ENCODE measurements at places on chromosomes 1 and 21.
A peak's percentile ranks its signal among the peaks of the same experiment; 100 is the strongest.

GRCh38 chr1:3415260-3416090 lies 39.0 kb upstream of the ARHGEF16 start:
- H3K27ac ChIP-seq: no peak overlapping the region
- no peaks in the 10 kb centered on the region for H3K36me3 ChIP-seq
- H3K27me3 ChIP-seq: no peaks in the 10 kb centered on the region
- no peaks in the 10 kb centered on the region for H3K4me1 ChIP-seq

DNA sequence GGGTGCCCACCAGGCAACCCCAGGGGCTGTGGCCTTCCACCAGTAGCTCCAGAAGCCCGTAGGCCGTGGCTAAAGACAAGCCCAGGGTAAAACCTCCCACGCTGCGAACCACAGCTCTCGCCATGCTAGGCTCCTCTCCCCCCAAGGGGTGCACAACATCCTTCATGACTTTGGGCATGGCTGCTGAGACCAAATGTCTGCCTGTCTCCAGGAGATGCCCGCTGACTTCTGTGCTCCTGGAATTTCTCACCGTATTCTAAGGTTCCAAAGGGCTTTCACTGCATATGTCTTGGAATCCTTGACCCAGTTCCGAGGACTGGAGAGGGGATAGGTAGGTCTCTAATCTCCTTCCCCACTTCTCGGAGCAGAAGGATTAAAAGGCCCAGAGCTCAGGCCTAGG lies at the start of the genes DCST1 and DCST2:
TSS of gene DCST1 (plus strand) at position 301 of the 400 bp plus-strand sequence. CDS start 213 bp downstream, outside the sequence.
TSS of gene DCST2 (minus strand) at position 258 of the 400 bp plus-strand sequence. CDS start at position 178, 80 bp downstream.
- H3K27me3 ChIP-seq: no peaks in the 10 kb centered on the region
- no peaks in the 10 kb centered on the region for H3K4me1 ChIP-seq
- no peak within 1 kb of the TSS for H3K4me3 ChIP-seq
- no peak within 1 kb of the TSS for H3K27ac ChIP-seq
- H3K36me3 ChIP-seq: no peaks in the 10 kb centered on the region

DNA sequence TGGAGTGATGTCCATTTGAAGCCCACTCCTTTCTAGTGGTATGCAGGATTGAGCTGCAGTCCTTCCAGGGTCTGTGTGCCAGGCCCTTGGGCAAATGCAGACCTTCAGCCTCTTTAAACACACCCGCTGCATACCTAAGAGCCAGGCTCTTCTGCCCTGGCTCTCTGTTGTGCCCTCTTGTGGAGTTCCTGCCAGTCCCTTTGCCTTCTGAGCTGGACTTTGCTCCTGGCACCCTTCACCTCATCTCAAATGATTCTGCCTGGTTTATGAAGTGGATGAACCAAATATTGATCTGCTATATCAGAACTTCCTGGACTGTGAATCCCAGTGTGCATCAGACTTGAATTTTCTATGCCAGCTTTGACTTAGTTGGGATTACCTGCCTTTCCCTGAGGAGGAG lies 158.8 kb downstream of the URB2 start:
- H3K36me3 ChIP-seq: no peaks in the 10 kb centered on the region
- DNase-seq: no peak
- no peak overlapping the region for H3K4me3 ChIP-seq
- no peak overlapping the region for H3K27ac ChIP-seq
- no peaks in the 10 kb centered on the region for H3K4me1 ChIP-seq

DNA sequence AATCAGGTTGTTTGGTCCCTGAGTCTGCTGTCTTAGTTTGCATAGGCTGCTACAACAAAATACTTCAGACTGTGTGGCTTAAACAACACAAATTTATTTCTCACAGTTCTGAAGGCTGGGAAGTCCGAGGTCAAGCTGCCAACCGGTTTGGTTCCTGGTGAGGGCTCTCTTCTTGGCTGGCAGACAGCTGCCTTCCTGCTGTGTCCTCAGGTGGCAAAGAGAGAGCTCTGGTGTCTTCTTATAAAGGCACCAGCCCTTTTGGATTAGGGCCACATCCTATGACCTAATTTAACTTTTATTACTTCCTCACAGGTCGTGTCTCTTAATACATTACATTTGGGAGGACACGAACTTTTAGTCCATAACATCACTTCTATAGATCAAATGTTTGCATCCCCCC lies 89.6 kb upstream of the CD34 start:
- no peak overlapping the region for H3K4me3 ChIP-seq
- no peak for DNase-seq
- peaks cover 4% of the 10 kb centered on the region for H3K4me1 ChIP-seq
- no peaks in the 10 kb centered on the region for H3K27me3 ChIP-seq

GRCh38 chr1:6269296-6269695 lies 8.4 kb upstream of the GPR153 start:
- H3K27ac ChIP-seq: no peak overlapping the region
- no peak for DNase-seq
- H3K4me1 ChIP-seq: peaks cover 10% of the 10 kb centered on the region
- no peak overlapping the region for H3K4me3 ChIP-seq

GRCh38 chr21:46498335-46499050 lies 39.8 kb downstream of the DIP2A start:
- no peak overlapping the region for H3K4me3 ChIP-seq
- no peak for DNase-seq
- no peaks in the 10 kb centered on the region for H3K27me3 ChIP-seq

DNA sequence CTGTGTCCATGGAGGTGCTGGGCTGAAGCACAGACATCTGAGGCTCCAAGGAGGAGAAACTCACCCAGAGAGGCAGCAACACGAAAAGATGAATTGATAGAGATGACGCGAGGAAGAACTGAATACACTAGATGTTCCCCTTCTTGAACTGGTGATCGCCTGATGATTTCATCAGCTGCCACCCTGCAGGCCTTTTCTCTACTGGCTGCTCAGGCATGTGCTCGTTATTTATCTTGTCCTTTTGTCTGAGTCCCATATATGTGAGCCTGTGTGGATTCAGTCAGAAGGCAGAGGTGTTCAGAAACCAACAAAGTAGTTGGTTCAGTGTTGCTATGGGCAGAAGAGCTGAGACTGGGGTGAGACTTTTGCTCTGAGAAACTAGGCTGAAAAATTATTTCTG lies 104.2 kb downstream of the SPATA46 start:
- no peak overlapping the region for H3K27ac ChIP-seq
- no peaks in the 10 kb centered on the region for H3K36me3 ChIP-seq

- H3K27ac ChIP-seq: no peak overlapping the region
- H3K36me3 ChIP-seq: no peaks in the 10 kb centered on the region
- H3K4me1 ChIP-seq: peaks cover 8% of the 10 kb centered on the region
- peaks cover 23% of the 10 kb centered on the region for H3K27me3 ChIP-seq
- DNase-seq: no peak
Observed at GRCh38 chr1:7938070-7938469, 2.6 kb downstream of the TNFRSF9 start.

DNA sequence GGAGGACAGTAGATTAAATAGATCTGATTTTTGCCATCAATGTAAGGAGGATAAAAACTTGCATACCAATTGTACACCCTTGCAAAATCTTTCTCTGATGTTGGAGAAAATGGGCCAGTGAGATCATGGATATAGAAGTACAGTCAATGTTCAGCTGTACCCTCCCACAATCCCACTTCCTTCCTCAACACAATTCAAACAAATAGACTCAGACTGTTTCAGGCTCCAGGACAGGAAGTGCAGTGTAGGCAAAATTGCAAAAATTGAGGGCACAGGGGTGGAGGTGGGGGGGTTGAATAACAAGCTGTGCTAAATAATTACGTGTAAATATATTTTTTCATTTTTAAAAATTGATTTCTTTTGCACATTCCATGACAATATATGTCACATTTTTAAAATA lies 3.9 kb upstream of the IFI44 start:
- no peaks in the 10 kb centered on the region for H3K4me1 ChIP-seq
- H3K36me3 ChIP-seq: no peaks in the 10 kb centered on the region
- no peak overlapping the region for H3K27ac ChIP-seq
- H3K4me3 ChIP-seq: no peak overlapping the region
- no peak for DNase-seq

DNA sequence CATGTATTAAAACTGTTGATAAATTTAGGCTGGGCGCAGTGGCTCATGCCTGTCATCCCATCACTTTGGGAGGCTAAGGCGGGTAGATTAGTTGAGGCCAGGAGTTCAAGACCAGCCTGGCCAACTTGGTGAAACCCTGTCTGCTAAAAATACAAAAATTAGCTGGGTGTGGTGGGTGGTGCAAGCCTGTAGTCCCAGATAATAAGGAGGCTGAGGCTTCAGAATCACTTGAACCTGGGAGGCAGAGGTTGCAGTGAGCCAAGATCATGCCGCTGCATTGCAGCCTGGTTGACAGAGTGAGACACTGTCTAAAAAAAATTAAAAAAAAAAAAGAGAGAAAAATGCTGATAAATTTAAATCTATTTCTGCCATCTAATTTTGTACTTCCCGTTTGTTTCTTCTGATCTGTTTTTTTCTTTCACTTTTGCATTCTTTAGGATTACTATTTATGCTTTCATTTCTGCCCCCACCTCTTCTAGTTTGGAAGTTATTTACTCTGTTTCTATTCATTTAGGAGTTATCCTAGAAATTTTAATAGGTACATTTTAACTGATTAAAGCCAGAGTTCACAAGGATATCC lies 3.2 kb upstream of the DENND1B start:
- DNase-seq: no peak
- H3K4me3 ChIP-seq: no peak overlapping the region
- no peak overlapping the region for H3K27ac ChIP-seq
- peaks cover 2% of the 10 kb centered on the region for H3K27me3 ChIP-seq
- no peaks in the 10 kb centered on the region for H3K36me3 ChIP-seq
- peaks cover 8% of the 10 kb centered on the region for H3K4me1 ChIP-seq

- H3K36me3 ChIP-seq: no peaks in the 10 kb centered on the region
- H3K27me3 ChIP-seq: no peaks in the 10 kb centered on the region
- no peaks in the 10 kb centered on the region for H3K4me1 ChIP-seq
- DNase-seq: no peak
- H3K4me3 ChIP-seq: no peak overlapping the region
- H3K27ac ChIP-seq: no peak overlapping the region
Observed at GRCh38 chr1:150764617-150765101, 919 bp downstream of the CTSS start.

- H3K27me3 ChIP-seq: no peaks in the 10 kb centered on the region
- H3K36me3 ChIP-seq: no peaks in the 10 kb centered on the region
- no peak overlapping the region for H3K27ac ChIP-seq
- H3K4me1 ChIP-seq: 0 out of 2 replicates have a peak, but pooled peaks cover 1% of the 10 kb centered on the region
Observed at GRCh38 chr1:83097715-83098114, 901.2 kb downstream of the TTLL7 start.

GRCh38 chr1:102595106-102595505 lies 513.2 kb downstream of the COL11A1 start:
- H3K27ac ChIP-seq: no peak overlapping the region
- no peaks in the 10 kb centered on the region for H3K27me3 ChIP-seq
- H3K4me3 ChIP-seq: no peak overlapping the region
- no peak for DNase-seq

DNA sequence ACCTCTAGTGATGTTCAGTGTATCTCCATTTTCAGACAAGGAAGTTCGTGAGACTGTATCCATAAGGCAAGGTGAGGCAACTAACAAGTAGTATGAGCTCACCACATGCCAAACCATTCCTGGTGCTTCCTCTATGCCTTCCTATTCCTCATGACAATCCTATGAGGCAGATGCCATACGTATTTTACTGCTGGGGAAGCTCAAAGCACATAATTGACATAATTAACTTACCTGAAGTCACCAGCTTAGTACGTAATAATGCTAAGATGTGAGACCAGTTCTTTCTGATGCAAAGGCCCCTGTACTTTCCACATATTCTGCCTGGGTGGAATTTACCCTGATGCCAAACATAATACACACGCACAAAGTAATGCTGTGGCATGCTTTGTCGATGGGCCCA lies 83.6 kb upstream of the NFIA start:
- H3K27me3 ChIP-seq: no peaks in the 10 kb centered on the region
- H3K4me1 ChIP-seq: no peaks in the 10 kb centered on the region
- H3K27ac ChIP-seq: no peak overlapping the region
- no peak for DNase-seq

GRCh38 chr1:156641761-156642264 lies at the start of gene BCAN:
Gene BCAN, plus strand, starts transcription at chr1:156642117. Its CDS starts 3,938 bp downstream, at chr1:156646055.
- H3K4me3 ChIP-seq: peak within 1 kb of the TSS; percentile 72
- H3K4me1 ChIP-seq: peaks cover 15% of the 10 kb centered on the region
- DNase-seq: peak; percentile 80
- peaks cover 77% of the 10 kb centered on the region for H3K27me3 ChIP-seq
- H3K36me3 ChIP-seq: no peaks in the 10 kb centered on the region

DNA sequence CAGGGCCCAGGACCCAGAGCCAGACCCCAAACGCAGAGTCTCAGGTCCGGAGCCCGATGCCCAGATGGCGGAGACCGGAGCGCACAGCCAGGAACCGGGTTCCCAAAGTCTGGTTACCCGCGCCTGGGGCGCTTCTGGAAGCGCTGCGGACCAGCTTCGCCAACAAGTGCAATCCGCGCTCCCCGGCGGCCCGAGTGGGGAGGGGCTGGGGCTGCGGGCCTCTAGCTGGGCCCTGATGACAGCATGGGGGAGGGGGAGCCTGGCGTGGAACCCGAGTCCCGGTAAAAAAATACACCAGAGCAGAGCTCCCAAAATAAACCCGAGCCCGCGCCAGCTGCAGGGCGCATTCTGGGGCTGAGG lies 494 bp downstream of the NT5C1A start:
- no peak overlapping the region for H3K27ac ChIP-seq
- peaks cover 3% of the 10 kb centered on the region for H3K36me3 ChIP-seq
- H3K27me3 ChIP-seq: peaks cover 88% of the 10 kb centered on the region

DNA sequence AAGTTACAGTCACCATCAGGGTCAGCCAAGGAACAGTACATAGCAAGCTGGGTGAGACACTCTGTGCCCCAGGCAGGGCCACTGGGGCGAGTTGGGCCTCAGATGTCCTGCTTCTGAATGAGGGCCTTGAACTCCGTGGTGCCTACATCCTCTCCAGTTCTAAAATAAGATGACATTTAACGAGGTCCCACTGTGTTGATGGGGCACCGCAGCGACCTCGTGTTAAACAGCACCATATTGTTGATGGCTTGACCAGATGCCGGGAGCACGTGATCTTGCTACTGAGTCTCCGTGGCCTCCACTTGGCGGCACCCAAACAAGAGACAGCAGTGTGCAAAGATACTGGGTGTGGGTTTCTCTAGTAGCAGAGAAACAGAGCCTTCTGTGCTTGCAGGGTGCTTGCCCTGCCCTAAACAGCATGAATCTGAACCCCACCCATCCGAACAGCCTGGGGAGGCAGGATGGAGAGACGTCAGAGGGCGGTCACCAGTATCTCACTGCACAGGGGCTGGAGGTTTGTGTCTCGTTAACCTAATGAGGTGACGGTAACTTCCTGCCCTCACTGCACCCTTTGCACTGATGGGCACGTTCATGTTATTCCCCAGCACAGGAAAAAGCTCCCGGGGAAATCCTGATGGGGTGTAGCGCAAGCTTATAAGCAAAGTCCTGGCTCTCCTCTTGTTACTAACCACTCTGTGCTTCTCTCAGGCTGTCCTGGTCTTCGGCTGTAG lies 324.4 kb downstream of the AJAP1 start:
- no peaks in the 10 kb centered on the region for H3K27me3 ChIP-seq
- no peaks in the 10 kb centered on the region for H3K36me3 ChIP-seq
- H3K4me1 ChIP-seq: no peaks in the 10 kb centered on the region

DNA sequence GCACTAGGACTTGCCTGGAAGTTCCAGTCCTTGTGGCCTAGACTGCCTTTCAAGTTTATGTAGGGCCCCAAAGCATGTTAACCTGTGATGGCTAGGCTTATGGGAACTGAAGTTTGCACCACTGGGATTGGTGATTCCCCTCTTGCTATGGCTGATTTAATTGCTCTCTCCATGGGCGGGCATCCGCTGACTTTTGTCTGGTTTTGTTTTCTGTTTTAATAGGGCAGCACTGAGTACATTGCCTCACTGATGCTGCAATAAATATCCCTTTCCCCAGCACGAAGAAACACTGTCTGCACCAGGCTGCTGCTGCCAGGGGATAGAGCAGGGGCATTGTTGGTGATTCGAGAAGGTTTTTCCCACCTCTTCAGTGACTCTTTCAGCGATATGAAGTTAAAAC lies 73.3 kb upstream of the PDE4B start:
- no peak overlapping the region for H3K27ac ChIP-seq
- H3K27me3 ChIP-seq: no peaks in the 10 kb centered on the region
